ENCODE measurements at places on chromosomes 1 and 21. TPM values are rescaled to one million over a fixed set of nuclear protein-coding genes. Genes with fewer than 3 reads are reported as not detected.

- DNase-seq: no peak
Observed at GRCh38 chr1:30810416-30811080, 53.0 kb upstream of the LAPTM5 start.

The CLCA2 gene
- not detected for total RNA-seq

DNA sequence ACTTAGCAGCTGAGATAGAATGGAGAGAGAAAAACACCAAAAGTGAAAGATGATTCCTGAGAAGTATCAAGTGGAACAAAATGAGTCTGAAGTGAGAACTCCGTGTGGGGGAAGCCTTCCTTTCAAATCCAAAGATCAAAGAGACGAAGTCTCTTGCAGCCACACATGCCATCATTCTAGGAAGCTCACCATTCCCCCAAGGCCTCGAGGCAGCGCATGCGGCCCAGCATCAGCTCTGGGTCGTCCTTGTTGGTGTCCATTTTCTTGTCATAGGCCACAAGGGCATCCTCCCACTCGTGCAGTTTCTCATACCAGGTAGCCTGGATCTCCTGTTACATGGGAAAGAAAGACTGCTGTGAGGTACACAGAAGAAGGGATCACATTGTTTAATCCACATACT, 32.2 kb upstream of the ANGPTL7 start:
- no peak for DNase-seq

The TMPRSS15 gene
- not detected for total RNA-seq

The DIO1 gene
- total RNA-seq: not detected

DNA sequence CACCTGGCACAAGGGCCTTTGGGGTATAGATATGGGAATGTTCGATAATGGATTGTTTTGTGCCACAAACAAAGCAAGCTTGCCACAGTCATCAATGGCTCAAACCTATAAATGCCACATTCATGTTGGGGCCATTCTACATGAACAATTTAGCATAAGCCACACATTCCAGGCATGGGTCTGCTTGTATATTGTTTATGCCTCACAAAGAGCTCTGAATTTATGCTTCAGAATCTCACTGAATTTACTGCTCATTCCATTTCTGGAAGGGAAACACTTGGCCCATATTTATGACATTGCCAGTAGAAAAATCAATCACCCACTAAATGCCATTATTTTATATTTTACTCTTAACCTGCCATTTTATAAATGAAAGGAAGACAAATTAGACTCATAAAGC, 6.4 kb downstream of the PCP4 start:
- DNase-seq: no peak

Data from activated T-helper 2 cell treated with anti-CD3 and anti-CD28 coated beads, Interferon-gamma antibody, Interleukin-2, Interleukin-4, amounts not matched to agents 10 μg/mL and 5 μg/mL and 100 μg/mL, durations not matched to agents 14 hours and 24 hours and 36 hours (primary cell).